ENCODE measurements at places on chromosomes 2 and 18.

DNA sequence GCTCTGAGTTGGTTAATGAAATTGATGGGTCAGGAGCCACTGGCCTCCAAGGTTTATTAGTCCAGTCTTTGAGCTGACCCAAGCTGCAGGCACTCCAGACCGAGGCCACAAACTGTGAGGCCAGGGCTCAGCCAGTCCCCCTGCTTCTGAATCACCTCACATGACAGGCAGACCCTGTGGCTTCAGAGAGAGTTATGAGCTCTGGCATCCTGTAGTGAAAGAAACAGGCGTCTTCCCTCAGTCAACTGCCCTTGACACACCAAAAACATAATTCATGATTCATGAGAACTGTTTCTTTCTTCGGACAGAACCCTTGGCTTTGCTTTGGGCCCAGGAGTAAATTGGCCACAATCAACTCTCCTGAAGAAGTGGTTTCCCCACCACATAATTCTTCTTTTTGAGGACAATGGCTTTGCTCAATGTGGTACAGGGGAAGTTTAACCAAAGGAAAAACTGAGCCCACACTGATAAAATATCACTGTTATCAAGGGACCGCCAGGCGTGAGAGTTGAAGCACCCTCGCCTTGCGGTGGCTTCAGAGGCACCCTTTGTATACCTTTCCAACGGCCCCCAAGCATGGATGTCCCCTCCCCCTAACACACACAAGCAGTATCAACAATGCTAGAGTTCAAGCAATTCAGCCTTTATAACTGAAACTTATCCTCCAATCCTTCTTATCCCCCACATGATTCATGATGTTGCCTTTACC, 226.9 kb downstream of the CYRIA start:
- DNase-seq: no peak

DNA sequence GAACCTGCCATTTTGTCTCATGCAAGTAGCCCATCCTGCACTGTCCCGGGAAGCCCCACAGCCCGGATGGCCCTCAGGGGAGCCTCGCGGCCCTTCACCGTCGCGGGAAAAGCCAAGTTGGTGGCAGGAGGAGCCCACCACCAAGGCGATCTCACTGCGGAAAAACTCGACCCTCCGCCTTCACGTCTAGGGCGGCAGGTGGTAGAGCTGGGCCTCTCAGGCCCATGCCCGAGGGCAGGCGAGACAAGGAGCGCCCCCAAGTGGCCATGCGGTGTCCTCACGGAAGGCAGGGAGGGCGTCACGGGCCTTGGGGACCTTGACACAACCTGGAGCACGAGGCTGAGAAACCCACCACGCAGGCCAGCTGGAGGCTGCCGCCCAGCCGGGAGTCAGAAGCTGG, 34.8 kb upstream of the SKA1 start:
- no peak for DNase-seq

DNA sequence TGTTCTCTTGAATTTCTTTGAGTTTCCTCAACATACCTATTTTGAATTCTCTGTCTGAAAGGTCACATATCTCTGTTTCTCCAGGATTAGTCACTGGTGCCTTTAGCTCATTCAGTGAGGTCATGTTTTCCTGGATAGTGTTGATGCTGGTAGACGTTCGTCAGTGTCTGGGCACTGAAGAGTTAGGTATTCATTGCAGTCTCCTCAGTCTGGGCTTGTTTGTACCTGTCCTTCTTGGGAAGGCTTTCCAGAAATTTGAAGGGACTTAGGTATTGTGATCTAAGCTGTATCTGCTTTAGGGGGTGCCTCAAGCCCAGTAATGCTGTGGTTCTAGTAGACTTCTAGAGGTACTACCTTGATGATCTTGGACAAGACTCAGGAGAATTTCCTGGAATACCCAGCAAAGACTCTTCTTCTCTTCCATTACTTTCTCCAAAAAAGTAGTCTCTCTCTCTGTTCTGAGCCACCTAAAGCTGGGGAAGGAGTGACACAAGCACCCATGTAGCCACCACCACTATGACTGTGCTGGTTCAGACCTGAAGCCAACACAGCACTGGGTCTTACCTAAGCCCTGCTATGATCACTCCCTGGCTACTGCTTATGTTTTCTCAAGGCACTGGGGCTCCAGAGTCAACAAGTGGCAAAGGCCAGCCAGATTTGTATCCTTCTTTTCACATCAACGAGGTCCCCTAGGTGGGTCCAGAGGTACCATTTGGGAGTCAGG, 852.0 kb downstream of the BCL11A start:
- no peak for DNase-seq

GRCh38 chr18:46250084-46250811, 146.1 kb downstream of the HAUS1 start:
- no peak for DNase-seq

DNA sequence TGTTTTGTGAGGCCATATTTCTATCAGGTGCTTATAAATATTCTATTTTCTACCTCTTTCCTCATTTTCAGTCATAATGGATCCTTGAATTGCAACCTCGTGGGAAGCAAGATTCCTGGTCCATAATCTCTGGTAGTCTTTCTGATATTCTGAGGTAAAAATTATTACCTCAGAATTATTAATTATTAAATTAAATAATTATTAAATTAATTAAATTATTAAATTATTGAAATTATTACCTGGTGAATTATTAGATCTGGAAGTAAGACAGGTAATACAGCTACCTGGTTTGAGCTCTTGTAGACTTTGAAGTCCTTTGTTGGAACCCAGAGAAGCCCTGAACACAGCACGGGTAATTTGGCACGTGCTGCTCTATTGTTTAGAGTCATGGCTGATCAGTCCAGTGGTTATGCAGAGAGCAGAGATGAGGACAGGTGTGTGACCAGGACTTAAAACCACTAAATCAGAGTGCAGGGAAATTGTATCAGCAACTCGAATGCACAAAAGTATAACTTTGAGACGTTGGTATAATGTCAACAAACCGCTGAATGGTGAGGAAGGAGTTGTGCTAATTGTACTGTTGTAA, 46.8 kb upstream of the PTPRM start:
- DNase-seq: no peak

DNA sequence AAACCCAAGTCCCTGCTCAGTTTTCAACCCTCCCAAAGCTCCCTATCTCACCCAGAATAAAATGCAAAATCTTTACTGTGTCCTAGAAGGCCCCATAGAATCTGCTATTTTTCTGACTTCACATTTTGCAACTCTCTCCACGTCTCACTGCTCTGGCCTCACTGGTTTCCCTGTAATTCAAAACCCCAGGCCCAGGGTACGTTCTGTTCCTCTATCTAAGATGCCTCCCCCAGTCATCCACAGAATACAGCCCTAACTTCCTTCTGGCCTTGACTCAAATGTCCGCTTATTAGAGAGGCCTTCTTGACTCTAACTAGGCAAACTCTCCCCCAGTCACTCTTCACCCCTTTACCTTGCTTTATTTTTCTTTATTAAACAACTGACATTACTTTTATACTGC, 42.0 kb downstream of the FAM161A start:
- DNase-seq: no peak

GRCh38 chr18:46946656-46947282, 29.4 kb downstream of the KATNAL2 start:
- no peak for DNase-seq

- DNase-seq: no peak
Measured at GRCh38 chr2:123051136-123051535, 974.0 kb upstream of the CNTNAP5 start.

- DNase-seq: no peak
Measured at GRCh38 chr2:33488178-33488690, 11.8 kb downstream of the RASGRP3 start.

GRCh38 chr2:145289946-145290345, 770.0 kb upstream of the ZEB2 start:
- no peak for DNase-seq

DNA sequence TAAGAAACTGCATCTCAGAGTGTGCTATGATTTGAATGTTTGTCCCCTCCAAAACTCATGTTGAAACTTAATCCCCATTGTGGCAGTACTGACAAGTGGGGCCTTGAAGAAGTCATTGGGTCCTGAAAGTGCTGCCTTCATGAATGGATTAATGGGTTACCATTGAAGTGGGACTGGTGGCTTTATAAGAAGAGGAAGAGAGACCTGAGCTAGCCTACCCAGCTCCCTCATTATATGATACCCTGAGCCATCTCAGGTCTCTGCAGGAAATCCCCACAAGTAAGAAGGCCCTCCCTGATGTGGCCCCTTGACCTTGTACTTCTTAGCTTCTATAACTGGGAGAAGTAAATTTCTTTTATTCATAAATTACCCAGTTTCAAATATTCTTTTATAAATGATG, 526.8 kb downstream of the XIRP2 start:
- DNase-seq: no peak

- DNase-seq: no peak
Measured at GRCh38 chr2:8548619-8549150, 133.2 kb upstream of the ID2 start.

- DNase-seq: no peak
Measured at GRCh38 chr18:26894426-26894825, 28.9 kb upstream of the AQP4 start.

DNA sequence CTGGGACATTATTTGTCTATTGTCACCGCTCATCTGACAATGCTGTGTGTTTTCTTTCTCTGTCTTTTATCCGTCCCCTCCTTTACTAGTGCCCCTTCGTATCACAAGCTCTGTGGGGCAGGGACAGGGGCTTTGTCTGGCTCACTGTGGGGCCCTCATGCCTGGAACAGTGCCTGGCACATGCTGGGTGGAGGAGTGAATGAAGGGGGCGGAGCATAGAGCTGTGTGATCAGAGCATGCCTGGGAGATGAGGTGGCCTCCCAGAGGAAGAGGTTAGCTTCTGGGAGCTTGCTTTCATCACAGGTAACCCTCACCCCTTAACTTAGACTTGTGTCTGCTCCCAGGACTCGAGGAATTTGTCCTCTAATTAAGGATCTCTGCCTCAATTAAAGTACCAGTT, 16.4 kb downstream of the MTCL1 start:
- no peak for DNase-seq

Data from HuH-7 (cell line).